CD4-positive, alpha-beta T cell treated with Interleukin-17A for 1 hour (primary cell): ENCODE measurements at places on chromosomes 3 and 15.

- peak; percentile 48 for DNase-seq
Measured at GRCh38 chr3:172040078-172040980, 951 bp downstream of the FNDC3B start.

DNA sequence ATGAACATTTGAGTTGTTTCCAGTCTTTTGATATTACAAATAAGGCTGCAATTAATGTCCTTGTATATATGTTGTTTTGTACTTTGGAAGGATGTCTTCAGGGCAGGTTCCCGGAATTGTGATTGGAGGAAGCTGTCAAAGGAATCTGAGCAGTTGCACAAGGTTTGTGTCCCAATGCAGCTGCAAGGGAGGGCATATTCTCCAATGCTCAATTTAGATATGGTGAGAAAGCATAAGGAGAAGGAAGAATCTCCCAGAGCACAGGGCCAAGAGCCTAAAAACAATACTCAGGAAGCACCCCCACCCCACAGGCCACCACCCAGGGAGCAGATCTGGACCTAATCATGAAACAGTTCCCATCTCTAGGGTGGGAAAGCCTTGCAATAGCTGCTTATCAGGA lies 228.0 kb upstream of the LRRFIP2 start:
- no peak for DNase-seq

- no peak for DNase-seq
Measured at GRCh38 chr3:97689111-97689510, 75.4 kb upstream of the ARL6 start.

GRCh38 chr15:74541494-74542165 lies 610 bp downstream of the ARID3B start:
- peak; percentile 69 for DNase-seq

GRCh38 chr15:79329171-79329611 lies 18.3 kb downstream of the TMED3 start:
- DNase-seq = no peak

DNA sequence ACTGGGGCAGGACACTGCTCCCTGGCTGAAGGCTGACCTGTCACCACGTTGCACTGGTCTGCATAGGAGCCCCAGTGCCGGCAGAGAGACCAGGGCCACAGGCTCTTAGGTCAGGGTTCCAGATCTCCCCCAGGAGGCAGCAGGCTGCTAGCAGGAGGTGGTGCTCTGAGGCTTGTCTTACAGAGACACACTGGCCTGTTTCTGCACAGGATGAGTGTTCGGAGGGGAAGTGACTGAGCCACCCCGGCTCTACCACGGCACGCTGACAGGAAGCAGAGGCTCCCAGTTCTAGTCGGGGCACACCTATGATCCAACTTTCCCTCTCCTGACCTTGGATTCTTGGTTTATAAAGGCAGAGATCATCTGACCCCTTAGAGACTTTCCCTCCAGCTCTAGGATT lies 8.6 kb downstream of the FBXL22 start:
- peak; percentile 55 for DNase-seq

- DNase-seq = peak; percentile 22
Measured at GRCh38 chr15:56207092-56207491, 36.6 kb downstream of the RFX7 start.

- no peak for DNase-seq
Measured at GRCh38 chr15:81024936-81025335, 24.2 kb downstream of the TLNRD1 start.

DNA sequence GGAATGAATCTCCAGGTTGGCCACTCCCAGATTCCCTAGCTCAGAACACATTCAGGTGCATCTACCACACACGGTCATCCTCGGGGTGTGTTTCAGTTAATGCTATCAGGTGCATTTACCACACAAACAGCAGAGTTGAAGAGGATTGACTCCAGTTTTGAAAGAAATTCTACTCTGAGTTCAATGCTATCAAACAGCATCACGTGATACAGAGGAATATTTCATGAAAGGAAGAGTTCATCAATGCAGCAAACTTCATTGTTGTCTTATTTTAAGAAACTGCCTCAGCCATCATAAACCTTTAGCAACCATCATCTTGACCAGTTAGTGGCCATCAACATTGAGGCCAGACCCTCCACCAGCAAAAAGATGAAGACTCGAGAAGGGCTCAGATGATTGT lies 22.6 kb upstream of the LRRN1 start:
- no peak for DNase-seq

GRCh38 chr15:66411190-66411589 lies 24.5 kb downstream of the MAP2K1 start:
- DNase-seq = no peak

GRCh38 chr15:32007355-32007960 lies 22.9 kb upstream of the CHRNA7 start:
- DNase-seq = no peak

DNA sequence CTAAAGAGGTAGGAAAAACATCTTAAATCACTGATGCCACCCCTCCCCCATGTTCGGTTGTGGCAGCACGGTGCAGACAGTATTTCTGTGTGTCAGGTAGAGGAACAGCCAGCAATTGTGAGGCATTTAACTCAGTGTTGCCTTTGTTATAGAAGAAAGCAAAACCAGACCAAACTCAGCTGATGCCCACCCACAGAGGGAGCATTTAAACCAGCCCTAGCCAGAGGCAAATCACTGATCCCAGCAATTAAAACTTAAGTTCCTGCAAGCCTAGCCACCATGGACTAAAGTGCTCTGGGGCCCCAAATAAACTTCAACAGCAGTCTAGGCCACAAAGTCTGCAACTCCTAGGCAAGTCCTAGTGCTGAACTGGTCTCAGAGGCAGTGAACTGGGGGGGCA lies 94.5 kb downstream of the CFAP20DC start:
- no peak for DNase-seq

GRCh38 chr3:79467721-79468120 lies 300.1 kb downstream of the ROBO1 start:
- no peak for DNase-seq
